ENCODE measurements at places on chromosomes 3 and 15.
A peak's percentile ranks its signal among the peaks of the same experiment; 100 is the strongest.

GRCh38 chr3:73786321-73786807 lies 161.6 kb upstream of the PDZRN3 start:
- no peak for DNase-seq

DNA sequence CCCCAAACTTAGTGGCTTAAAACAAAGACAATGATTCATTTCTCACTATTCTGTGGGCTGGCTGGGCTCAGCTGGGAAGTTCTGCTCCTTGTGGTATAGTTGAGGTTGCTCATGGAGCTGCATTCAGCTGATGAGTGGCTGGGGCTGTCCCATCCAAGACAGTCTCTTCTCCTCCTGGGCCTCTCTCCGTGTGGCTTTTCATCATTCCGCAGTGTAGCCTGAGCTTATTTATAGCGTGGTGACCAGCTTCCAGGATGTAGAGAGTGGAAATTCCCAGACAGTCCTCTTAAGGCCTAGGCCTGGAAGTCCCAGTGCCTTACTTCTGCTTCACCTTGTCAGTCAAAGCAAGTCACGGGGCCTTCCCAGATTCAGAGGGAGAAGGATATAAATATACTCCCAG lies 136.7 kb upstream of the DAZL start:
- DNase-seq: no peak

DNA sequence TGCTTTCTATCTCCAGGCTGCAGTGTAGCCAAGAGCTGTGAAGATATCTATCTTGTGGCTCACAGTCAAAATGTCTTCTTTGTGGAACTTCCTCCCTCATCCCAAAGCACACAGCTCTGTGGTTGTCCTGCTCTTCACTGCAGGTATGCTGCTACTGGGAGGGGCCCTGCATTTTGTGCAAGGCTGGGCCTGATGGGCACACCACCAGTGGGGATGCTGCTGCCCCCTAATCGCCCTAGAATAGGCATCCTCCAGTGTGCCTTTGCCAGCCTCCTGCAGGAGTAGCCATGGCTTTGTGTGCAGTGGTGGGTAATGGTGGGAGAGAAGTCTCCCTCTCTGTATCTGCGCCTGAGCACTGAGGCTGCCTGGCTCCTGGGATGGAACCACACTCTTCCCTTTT lies 297.3 kb downstream of the DOCK3 start:
- DNase-seq: no peak

GRCh38 chr3:110568246-110568645 lies 503.4 kb upstream of the NECTIN3 start:
- no peak for DNase-seq

DNA sequence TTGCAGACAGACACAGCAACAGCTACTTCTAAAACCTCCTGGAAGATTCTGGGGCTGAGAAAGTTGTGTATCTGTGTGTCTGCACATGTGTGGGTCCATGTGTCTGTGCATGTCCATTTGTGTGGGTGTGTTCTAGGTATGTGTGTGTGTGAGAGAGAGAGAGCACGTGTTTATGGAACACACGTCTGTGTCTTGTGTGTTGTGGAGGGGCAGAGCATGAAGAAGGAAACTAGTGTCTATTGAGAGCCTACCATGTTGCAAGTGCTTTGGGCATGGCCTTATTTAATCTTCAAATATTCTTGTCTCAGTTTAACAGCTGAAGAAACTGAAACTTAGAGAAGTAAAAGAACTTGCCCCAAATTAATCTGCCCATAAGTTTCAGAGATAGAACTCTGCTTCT lies 327.5 kb downstream of the UACA start:
- DNase-seq: no peak

DNA sequence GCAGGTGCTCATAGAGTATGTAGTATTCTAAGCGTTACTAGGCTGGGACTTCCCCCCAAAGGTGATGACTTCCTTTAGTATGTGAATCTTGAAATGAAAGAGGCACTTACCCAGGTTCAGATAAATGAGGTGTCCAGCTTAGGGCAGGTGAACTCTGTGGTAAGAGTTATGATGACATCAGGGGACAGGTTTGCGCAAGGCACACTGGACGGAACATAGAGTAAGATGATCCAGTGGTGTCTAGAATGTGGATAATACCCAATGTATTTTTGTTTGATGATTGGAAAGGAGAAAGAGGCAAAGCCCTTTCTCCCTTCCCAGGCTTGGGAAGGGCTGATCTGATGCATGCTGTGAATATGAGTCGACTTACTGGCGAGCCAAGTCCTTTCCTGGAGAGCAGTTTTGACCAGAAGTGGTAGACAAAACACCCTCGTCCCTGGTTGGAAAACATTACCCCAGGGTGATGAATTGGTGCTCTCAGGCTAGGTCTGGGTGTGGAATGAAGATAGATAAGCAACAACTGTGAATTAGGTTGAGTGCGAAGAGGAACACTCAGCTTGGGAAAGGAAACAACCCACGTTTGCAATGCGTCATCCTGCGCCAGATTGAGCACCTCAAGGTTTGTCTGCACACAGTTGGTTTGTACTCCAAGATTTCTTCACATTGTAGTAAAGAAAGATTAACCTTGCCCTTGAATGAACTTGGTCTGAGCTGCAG lies 124.2 kb downstream of the GHSR start:
- no peak for DNase-seq

- DNase-seq: no peak
Observed at GRCh38 chr15:101642361-101642760, 9.8 kb downstream of the TM2D3 start.

DNA sequence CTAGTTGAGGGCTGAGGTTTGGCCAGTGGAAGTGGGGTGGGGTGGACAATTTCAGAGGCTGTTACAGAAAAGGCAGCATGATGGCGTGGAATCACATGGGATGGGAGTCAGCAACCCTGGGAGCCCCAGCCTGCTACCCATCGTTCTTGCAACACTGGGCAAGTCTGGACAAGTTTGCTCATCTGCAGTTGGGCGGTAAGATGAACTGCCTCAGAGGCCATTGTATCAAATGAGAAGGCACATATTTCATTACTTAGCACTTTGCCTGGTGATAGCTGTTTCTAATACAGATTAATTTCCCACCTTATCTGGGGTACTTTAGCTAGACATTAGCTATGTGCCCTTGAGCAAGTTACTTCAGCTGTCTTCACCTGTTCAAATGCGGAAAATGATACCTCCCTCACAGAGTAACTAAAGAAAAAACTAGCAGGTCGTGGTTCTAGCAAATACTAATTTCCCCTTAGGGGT lies 248.9 kb downstream of the THSD4 start:
- DNase-seq: no peak

- DNase-seq: no peak
Observed at GRCh38 chr15:81047928-81048327, 47.2 kb downstream of the TLNRD1 start.

DNA sequence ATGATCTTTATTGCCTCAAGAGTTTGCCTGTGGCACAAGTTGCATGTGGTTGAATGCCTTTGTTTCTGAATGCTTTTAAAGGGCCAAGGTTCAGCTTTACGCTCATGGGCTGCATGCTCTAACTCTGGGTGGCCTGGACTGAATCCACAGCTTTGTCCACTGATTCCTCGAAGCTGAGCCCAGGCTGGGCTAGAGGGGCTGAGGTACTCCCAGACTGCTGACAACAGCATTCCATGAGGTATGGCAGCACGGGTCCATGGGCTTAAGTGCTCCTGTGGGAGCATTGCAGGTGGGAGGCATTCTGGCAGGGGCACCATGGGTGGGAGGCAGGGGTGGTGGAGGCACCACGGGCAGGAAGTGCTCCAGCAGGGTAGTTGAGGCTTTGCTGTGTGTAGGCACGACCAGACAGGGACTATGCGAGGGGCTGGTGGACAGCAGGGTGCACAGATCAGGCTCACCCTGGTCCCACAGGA lies 61.6 kb downstream of the GLCE start:
- DNase-seq: no peak

DNA sequence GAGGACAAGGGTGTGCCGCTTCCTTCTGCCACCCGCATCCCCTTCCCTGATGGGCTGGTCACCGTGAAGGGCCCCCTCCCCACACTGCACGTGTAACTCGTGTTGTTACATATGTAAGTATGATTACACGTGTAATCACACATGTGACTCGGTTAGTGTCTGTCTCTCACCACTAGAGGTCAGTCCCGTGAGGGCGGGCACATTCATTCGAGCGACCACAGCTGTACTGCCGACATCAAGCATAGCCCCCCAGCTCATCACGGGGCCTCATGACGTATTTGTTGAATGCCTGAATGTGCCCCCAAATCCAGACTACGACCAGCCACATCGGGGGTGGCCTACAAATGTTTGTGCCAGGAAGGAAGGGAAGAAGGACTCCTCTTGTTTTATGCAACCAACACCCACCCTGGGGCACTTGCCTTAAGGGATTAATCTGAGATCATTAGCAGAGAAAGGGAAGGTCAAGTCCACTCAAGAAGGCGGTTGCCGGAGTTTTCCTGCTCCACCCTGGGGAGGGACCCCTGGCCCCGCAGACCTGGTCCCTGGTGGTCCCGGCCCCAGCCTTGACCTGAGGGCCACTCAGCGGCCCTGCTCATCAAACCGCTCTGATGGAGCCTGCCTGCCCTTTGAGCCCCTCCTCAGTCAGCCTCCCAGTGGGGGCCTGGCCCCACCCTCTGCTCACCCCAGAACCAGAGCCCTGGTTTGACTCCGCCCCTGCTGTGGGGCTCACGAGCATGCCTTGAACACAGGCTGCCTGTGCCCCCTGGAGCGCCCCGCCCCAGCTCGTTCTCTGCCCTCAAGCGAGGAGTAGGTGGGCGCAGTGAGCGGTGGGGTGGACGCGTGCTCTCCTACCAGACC lies 52.8 kb downstream of the RGMA start:
- DNase-seq: peak; percentile 62

DNA sequence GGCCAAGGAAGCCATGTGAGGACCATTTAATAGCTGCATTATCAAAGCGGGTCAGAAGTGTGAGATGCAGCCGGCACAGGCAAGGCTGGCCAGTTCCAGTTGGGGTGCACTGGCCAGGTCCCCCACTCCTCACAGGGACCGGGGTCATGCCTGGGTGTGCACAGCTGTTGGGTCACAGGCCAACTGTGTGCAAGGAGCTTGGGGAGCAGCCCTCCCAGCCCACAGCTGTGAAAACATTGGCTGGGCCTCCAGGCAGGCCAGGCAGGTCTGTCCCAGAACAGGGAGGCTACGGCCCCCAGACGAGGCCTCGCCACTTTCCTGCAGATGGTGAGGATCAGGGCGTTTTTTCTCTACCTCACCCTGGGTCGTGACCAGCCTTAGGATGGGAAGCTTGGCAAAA lies 521.0 kb downstream of the NTRK3 start:
- DNase-seq: no peak

DNA sequence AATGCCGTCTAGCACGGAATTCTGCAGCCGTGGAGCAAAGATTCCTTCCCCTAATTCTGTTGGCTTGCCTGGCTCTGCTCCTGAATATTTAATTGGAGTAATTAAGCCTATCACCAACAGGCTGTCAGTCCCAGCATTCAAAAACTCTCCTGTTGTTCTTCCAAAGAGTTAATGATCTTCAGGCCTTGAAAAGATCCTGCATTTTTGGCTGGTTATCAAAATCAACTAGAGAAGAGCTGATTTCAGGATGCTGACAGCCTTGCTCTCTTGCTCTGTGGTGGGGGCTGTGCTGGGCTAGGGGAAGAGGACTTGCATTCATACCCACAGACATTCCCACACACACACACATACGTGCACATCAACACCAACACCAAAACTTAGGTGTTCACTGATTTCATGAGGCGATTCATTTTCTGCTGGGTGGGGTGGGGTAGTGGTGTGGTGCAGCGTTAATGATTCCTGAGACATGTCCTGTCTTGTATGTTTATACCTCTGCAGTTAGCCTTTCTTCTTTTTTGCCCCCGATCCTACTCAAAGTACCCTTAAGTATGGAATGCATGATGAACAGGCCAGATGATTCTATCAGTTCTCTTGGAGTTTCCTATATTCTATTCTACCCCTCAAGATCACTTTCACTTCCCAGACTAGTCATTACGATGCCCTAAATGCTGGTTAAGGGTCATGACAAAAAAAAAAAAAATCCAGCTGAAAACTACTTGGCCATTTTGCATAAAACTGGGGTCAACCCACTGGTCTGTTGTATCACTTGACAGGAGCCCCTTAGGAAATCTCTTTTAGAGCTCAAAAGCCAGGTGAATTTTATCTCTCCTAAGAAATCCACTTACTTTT lies 42.3 kb downstream of the CPN2 start:
- DNase-seq: no peak

DNA sequence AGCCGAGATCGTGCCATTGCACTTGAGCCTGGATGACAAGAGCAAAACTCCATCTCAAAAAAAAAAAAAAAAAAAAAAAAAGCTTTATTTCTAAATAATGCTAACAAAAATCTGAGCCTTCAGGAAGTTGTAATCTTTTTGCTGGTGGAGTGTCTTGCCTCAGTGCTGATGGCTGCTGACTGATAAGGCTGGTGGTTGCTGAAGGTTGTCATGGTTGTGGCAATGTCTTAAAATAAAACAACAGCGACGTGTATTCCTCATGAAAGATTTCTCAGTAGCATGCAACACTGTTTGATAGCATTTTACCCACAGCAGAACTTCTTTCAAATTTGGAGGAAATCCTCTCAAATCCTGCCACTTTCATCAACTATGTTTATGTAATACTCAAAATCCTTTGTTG lies 77.4 kb upstream of the PTPRG start:
- no peak for DNase-seq

GRCh38 chr3:177351757-177352158 lies 154.5 kb upstream of the TBL1XR1 start:
- DNase-seq: no peak

DNA sequence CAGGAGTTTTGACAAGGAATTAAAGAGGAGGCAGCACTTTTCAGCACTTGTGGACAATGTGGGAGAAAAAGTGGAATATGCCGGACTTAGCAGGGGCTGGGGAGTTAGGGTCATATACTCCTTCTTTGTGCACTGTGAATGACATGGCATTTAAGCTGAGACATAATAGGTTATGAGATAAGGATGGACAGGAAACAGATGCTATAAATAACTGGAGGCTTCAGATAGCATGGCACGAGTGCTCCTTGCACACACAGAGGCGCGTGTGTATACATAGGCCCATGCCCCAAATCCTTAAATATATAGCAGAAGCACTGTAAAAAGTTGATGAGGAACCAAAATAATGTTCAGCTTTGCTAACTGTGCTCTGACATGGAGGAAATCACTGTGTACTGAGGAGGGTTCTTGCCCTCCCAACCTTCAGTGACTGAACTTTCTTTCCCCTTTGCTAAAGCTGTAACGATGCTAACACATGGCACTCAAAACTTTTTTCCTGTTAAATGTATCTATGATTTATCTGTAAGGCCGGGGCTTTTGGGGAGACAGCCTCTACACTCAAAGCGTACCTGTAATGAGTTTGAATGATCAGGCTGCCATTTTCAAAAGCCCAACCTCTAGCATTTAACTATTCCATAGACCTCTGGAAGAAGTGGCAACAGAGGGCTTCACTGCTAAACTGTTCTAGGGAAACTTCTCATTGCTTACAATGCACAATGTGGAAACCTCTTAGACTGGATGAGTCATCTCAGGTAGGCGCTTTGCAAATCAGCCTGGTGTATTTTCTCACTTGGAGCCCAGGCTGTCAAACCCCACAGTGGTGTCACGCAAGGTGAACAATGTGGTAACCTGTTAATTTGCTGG lies 784.6 kb downstream of the NR2F2 start:
- DNase-seq: no peak

Data from endothelial cell (in vitro differentiated cells).